Activated CD4-positive, alpha-beta T cell treated with anti-CD3 and anti-CD28 coated beads for 36 hours (primary cell): ENCODE measurements at places on chromosomes 13 and 19.

DNA sequence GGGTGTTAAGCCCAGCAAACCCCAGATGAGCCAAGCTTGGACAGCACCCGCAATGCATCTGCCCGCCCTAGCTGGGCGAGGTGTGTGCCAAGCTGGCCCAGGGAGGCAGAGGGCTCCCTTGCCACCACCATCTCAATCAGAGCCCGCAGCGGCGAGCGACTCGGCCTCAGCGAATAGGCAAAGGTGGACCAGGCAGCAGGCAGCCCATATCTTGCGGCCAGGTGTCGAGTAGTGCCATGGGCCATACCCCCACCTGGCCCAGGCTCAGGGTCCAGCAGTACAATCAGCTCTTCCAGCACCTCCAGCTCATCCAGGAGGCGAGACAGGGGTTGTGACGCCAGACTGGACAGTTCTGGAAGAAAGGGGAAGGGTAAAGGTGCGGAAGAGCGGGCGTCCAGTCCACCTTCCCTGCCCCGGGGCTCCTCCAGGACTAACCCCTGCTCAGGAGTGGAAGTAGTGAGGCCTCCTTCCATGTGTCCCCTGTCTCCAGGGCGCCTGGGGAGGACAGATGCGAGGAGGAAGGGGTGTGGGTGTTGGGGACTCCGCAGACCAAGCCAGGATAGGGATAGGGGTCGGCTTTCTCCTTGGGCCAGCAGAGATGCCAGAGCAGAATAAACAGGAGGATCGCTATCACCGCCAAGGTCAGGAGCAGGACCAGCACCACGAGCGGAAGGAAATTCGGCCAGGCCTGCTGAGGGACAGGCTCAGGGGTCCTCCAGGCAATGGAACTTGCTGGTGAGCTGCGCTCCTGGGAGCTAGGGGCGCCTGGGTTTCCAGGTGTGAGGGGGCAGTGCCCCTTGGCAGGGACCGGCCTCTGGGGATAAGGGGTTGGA lies 2.8 kb downstream of the IGFLR1 start:
- DNase-seq, result no peak

DNA sequence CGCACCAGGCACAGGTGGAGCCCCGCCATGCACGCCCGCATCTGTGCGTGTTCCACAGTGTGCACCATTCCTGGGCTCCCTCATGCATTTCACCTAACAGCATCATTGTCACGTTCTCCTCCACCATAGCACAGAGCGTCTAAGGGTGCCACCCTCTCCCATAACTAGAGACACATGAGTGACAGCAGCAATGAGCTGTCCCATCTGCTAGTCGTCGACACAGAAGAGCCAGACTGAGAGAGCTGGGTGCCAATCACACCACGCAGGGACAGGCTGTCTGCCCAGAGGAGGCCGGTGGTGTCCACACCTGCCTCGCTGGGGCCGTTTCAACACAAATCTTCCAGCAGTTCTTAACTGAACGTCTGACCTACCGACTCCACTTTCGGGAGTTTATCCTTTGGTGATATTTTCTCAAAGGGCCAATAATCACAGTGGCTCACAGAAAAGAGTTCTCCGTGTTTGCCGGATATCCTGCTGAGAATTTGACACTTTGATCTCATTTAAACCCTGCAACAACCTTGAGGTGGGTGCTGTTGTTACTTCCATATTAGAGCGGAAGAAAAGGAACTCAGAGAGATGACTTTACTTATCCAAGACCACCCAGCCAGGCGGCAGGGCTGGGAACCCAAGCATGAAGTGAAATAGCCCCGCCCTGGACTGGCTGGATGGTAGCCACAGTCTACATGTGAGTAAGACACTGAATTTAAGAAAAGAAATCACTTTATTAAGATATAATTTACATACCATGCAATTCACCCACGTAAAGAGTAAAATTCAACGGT lies 16.2 kb downstream of the CLEC11A start:
- no peak for DNase-seq

DNA sequence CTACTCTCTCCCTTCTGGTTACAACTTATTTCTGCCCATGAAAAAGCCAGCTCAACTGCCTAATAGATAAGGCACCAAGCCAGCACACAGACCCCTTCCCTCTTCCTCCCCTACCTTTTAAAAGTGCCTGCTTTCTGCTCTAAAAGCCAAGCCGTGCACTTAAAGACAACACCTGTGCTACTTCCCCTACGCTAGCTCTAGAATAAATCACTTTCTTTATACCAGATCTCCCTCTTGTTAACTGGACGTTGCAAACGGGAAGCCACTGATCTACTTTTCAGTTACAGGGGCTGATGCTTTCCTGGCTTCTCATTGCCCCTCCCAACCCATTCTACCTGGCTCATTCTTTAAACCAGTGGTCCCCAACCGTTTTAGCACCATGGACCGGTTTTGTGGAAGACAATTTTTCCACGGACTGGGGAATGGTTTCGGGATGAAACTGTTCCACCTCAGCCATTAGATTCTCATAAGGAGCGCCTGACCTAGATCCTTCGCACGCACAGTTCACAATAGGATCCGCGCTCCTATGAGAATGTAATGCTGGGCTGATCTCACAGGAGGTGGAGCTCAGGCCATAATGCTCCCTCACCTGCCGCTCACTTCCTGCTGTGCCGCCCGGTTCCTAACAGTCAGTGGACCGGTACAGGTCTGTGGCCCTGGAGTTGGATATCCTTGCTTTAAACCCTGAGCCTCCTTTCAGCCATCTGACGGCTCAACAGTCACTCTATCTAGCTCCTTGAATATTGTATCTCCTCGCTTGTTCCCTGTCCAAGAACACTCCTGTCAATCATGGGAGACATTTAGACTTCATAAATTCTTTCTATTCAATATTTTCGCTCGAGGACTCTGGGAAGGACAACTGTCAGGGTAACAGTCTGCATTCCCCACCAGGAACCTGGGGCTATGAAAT lies 841 bp upstream of the ZNF223 start:
- DNase-seq, result peak; percentile 39

DNA sequence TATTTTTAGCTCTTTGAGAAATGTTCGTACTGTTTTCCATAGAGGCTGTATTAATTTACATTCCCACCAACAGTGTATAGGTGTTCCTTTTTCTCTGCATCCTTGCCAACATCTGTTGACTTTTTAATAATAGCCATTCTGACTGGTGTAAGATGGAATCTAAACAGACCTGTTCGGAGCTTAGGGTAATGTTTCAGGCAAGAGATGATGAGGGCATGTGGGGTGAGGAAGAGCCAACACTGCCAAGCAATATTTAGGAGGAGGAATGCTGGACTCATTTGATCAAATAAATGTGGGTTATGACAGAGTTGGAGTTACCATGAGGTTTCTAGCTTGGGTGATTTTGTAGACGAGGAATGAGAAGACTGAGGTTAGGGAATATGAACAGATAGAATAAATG lies 382.9 kb downstream of the KLF12 start:
- no peak for DNase-seq

DNA sequence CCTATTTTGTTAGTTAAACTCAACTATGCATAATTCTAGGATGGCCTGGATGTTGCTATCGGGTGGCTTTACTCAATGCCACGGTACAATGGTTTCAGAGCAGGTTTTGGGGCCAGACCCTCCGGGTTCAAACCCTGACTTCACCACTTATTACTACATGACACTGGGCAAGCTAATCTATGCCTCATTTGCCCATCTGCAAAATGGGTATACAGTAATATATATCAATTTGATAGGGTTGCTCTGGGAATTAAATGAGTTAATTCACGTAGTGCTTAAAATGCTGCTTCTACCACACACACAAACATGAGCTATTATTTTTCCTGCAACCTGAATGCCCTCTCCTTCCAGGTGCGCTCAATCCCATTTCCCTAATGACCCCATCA lies 839 bp downstream of the ESD start:
- no peak for DNase-seq

DNA sequence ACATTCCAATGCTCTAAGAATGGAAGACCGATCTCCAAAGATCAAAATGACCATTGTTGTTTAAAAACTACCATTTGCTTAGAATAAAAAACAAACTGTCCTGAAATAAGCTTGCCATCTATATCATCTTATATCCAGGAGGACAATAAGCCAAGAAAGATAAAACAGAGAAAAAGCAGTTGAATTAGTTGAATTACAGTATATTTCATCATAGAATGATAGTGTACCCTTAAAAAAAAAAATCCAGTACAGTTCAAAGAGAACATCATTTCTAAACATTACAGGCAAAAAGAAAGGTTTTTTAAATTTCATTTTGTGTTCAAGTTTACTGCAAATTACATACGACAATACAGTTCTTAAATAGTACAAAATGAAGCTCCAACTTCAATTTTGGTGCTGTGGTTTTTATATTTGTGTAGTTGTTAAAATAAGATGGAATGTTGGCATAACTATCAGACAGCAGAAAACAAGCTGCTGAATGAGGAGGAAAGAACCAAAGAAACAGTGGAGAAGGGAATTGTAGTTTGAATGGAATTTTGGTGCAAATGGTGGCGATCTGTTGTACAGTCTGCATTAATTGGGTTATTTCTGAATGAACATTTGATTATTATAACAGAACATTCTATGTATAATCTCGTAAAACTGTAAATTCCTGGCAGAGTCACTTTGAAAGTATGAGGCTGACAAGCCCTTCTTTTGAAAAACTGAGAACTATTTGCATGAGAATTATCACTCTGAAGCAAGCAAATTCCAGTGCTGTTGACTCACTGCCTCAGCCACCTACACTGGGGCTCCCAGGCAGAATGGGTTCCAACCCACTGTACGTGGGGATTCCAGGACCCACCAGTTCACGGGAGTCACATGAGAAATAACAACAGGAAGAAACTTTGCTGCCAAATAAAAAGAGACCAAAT lies 37.7 kb downstream of the LHFPL6 start:
- DNase-seq, result no peak

- no peak for DNase-seq
Measured at GRCh38 chr19:14553042-14553938, 18.6 kb downstream of the NDUFB7 start.

- peak; percentile 100 for DNase-seq
Measured at GRCh38 chr19:2096480-2097202, at the start of gene IZUMO4. IZUMO4 (plus strand) TSS chr19:2096915; CDS start chr19:2096946, 31 bp downstream.

- DNase-seq, result peak; percentile 54
Measured at GRCh38 chr13:29362849-29363604, 232.5 kb downstream of the SLC7A1 start.

DNA sequence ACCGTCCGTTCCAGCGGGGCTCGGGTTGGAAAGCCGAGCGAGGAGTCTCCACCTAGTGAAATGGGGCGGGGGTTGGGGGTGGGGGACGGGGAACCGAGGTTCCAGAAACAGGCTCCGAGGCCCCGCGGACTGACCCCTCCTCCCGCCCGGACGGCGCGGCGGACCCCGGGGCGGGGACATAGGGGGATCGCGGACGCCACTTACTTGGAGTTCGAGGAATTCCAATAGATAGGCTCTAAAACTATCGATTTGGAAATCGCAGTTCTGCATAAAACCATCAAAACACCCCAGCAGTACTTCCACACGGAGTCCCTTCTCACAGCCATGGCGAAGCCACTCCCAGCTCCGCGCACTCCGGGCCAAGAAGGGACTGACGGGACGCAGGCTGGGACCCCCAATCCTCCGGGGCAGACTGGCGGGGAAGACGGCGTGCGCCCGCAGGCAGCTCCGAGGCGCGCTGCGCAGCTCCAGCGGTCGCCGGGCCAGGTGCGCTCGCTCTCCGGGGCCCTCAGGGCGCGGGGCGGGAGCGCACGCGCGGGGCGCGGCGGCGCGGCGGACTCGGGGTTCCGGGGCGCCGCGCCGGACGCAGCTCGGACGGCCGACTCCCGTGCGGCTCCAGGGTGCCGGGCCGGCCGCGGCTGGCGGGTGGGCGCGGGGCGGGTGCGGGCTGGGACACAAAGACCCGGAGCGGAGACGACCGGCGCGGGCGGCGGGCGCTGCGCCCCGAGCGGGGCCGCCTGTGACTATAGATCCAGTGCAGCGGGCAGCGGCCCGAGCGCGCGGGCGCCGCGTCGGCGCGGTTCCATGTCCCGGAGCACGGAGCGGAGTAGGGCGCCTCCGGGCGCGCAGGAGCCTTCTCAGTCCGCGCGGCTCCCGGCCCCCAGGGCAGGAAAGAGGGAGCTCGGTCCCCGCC lies 567 bp downstream of the EFNB2 start:
- DNase-seq, result peak; percentile 27

DNA sequence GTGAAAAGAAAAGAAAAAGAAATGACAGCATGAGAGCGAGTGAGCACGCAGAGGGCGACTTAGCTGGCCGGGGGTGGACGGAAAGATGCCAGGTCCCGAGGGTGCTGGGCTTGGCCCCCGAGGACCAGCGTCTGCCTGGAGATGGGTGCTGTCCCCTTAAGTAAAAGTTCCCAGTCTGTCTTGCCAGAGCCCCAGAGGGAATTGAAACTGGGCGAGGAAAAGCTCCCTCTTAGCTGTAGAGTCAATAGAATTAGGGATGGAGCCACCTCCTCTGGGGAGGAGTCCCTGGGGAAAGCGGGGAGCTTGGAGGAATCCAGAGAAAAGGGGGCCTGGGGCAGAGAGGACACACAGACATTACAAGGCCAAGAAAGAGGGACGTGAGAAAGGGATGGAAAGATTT lies 13.3 kb downstream of the BCAM start:
- no peak for DNase-seq

GRCh38 chr19:29418201-29418600 lies 107.6 kb upstream of the VSTM2B start:
- no peak for DNase-seq

DNA sequence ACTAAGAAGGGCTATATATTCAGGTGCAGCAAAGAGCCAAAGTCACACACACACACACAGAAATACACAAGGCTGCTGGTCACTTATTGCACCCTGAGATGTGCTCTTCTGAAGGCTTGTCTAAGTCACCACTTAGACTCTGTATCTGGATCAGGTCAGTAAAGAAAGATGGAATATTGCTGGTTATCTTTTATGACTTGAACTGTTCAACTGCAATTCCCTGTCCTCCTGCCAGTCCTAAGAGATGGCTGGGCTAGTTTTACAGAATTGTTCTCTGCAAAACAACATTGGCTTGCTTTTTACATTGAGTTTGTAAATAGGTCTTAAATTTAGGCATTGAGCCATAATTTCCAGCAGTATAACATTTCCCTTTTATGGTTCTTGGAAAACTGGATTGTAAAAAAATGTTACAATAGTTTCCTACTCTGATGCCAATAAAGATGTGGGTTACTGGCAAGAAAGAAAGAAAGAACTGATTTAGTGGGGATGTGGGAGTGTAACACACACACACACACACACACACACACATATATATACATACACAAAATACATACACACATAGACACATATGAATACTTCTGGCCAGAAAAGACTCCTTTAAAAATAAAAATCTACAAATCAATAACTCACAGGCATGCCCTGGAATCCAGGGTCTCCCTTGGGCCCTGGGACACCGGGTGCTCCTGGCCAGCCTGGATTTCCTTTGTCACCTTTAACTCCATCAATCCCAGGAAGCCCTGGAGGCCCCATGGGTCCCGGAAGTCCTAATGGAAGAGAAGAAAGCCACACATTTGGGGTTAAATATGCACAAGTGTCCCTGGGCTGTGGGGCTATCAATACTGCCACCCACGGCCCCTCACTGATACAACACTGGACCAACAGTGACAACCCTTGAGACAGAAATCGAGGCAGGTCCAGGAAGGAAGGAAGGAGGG lies 137.7 kb downstream of the COL4A1 start:
- no peak for DNase-seq

- DNase-seq, result no peak
Measured at GRCh38 chr13:41588448-41588847, 131.1 kb downstream of the RGCC start.

GRCh38 chr13:40667622-40667978 lies 1.2 kb upstream of the FOXO1 start:
- DNase-seq, result no peak

- no peak for DNase-seq
Measured at GRCh38 chr19:22616659-22617058, 17.5 kb upstream of the ZNF492 start.

GRCh38 chr13:50290186-50290585 lies 274.9 kb downstream of the KCNRG start:
- DNase-seq, result no peak

GRCh38 chr13:40109351-40109844 lies 453.9 kb downstream of the COG6 start:
- DNase-seq, result peak; percentile 45
